Stimulated activated CD8-positive, alpha-beta memory T cell treated with anti-CD3 and anti-CD28 coated beads, Interleukin-2, amount 100 ng/mL, for 1 hour (primary cell): ENCODE measurements at places on chromosomes 2 and 18.

DNA sequence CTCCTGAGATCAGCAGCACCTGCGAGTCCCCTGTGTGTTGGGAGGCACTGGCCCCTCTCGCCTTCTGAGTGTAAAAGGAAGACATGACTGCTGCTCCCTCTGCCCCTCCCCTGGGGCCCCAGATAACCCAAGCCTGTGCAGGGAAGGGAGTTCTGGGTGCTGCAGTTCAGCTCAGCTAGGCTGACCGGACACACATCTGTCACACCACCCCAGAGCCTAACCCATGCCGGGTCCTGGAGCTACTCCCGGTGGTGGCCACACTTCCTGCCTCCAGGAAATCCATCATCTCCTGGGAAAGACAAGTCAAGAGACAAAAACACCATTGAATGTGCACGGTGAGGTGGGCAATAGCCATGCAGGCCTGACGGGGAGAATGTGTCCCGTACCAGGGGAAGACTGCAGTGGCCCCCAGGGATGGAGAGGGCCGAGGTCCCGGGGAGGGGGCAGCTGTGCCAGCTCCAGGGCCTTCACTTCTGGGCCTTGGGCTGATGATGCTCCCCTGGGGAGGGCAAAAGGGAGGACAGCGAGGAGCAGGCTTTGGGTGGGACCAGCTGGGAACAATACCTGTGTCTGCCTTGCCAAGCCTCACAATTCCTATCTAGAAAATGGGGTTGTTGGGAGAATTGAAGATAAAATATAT is 210.6 kb downstream of the TFCP2L1 start:
- no peak for DNase-seq

- no peak for DNase-seq
These were observed 50.7 kb upstream of the ACAA2 start for GRCh38 chr18:49863769-49864621.

DNA sequence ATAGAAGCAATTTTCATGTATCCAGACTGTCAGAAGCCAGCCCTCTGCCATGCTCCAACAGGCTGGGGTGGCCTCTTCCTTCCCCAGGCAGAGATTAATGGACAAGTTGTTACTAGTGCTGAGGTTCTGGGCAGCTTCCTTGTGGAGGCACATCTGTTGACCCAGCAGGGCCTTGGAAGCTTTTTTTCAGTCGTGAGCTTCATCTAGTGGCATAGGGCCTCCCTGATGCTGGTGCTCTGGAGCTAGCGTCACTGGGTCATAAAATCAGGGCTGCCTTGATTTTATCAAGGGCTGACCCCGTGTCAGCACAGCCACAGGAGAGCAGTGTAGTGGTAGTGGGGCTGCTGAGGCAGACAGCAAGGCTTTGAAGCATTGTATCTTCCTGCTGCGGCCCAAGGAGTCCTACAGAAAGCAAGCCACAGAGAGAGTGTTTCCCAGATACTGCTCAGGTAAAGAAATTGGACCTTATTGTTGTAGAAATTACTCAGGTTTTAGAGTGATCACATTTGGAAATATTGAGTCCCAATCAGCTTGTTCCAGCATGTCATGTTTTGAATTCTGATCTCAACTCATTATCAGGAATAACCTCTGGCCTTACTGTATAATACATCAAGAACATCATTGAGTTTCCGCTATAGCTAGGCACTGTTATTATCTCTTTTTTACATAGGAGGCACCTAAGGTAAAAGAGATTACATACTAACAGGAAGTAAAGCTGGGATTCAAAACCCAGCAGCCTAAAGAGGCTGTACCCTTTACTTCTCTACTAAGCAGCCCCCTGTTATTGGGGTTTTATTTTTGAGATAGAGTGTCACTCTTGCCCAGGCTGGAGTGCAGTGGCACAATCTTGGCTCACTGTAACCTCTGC is 92.3 kb upstream of the ALPP start:
- no peak for DNase-seq

- DNase-seq = no peak
These were observed 39.3 kb downstream of the TRABD2A start for GRCh38 chr2:84841577-84841976.

GRCh38 chr2:3413697-3414096 is 34.2 kb downstream of the TRAPPC12 start:
- DNase-seq = no peak

DNA sequence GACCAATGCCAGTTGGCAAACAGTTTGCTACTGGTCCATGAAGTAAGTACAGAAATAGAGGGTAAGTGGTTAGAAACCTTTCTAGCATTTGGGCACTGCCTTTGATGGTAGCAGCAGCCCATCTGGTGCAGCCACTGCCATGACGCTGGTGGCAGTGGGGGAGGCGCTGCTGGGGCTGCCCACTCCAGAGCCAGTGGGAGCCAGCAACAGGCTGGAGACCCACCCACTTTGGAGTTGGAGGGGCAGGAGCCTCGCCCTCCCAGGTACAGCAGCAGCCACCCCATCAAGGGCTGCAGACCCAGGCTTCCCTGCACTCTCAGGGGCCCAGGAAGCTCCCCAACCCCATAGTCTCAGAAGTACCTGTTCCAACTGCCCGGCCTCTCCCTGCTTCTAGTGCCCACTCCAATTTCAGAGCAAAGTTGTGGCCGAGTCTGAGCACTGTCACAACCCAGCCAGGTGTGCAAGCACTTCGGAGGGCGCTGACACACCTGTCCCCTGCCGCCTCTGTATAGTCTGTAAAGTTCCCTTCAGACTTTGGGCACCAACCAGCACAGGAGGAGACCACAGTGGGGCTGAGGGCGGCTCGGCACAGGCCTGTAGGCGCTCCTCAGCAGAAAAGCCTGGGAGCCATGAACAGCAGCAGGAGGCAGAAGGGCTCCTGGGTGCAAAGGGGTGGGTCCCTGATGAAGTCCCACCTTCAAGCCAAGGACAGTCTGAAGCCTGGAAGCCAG is 125.6 kb upstream of the CCDC150 start:
- DNase-seq = no peak

GRCh38 chr2:54254180-54254579 is 1.8 kb downstream of the TSPYL6 start:
- no peak for DNase-seq

DNA sequence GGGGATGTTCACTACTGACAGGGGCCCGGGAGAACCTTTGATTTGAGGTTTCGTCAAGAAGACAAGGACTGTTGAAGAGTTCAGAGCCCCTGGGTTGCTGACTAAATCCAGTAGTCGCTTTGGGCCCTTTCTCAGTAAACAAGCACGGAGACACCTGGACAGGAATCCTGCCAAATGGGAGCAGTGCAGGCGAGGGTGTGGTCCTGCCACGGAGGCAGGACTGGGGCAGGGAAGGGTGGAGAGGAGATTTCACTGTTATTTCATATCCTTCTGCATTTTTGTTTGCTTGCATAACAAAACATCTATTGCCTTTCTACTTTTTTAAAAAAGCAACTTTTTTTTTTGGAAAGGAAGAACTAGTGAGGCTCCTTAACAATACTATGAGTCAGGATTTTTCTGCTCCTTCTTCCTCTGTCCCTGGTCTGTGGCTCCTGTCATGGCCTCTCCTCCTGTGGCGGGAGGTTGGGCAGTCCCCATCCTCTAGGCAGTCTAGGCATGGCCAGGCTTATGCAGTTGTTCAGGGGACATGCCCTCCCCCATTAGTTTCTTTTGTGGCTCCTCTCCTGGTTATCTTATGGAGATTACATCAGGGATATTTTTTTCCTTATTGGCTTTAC is 57.7 kb downstream of the ARHGEF4 start:
- DNase-seq = no peak

DNA sequence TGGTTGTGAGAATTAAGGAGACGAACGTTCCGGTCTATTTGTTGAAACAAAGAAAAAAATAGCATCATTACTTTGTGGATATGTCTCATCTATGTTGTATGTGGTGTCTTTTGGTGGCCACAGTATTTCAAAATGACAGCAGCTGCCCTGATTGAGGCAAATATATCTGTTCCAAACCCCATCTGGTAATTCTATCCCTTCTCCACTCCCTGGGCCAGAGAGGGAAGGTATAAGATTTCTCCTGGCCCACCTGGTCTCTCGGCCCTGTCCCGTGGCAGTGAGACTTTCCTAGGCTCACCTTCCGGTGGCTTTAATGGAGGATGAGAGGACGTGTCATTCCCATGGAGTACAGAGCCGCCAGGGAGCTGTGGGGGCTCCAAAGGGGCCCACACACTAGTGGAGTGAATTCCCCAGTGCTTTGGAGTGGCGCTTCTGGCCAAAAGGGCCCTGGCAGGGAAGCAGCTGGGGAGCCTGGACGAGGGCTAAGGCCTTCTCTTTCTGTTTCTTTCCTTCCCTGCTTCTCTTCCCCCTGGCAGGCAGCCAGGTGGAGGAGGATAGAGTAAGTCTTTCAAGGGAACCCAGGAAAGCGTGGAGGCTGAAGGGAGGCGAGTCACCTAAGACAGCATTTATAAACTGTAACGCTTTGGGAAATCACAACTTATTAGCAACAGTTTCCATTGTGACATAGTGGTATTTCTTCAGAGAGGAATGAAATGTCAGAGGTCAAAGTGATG is 5.6 kb downstream of the FOSL2 start:
- no peak for DNase-seq

DNA sequence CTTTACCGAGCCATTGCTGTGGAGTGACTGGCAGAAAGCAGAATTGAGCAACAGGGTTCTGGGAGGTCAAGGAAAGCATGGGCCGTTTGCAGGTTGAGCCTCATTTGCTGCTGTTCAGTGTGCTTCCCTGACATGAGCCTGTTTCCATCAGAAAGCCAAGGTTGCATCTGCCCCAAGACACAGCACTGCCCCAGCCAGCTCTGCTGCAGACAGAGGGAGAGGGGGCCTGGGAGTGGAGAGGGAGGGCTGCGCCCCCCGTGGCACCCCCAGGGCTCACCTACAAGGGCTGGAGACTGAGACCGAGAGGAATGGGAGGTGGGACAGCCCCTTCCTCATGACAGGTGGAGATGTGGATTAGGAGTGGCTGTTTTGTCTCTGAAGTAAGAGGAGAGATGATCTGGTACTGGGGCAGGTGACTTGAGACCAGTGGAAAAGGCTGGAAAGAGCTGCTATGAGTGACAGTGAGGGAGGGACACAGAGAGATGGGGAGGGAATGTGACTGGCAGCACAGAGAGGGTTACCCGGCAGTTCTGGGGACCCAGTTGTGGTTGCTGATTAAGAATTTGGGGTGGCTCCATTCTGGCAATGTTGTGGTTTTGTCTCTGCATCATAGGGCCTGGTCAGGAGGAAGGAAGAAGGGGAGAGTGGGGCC is 218.0 kb downstream of the DYSF start:
- no peak for DNase-seq

DNA sequence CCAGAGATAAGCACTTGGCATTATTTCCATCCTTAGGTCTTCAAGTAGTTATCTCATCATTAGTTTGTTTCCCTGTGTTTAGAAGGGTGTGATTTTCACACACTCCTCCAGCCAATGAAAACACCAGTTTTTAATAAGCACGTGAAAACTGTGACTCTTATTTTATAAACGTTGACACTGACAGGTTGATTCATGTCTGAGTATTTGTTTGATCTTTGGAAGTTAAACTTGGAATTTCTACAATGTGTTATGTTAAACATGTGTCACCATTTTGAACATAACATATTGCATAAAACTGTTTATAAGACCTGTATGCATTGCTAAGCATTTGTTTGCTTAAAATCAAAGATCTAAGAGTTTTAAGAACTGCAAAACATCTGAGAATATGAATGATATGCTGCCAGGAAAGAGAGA is 27.6 kb downstream of the SLC40A1 start:
- DNase-seq = no peak

DNA sequence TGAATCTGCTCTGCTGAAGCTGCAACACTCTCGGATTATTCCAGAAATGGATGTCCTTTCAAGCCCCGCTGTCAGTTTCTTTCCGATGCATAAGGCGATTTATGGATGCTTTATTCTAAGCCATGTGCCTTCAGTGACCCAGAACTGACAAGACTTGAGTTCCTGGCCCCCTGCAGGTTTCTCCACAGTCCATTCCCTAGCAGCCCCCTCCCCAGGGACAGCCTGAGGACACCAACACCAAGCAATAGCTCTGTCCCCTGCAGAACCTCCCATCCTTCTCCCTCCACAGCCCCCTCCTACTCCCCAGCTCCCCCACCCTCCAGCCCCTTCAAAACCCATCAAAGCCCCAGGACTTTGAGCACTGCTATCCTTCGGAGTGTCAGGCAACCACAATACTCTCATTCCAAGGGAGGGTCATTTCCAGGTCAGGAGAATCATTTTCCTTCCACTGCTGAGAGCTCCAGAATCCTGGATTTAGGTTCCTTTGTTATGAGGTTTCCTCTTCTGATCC is 24.6 kb upstream of the SPP2 start:
- no peak for DNase-seq

DNA sequence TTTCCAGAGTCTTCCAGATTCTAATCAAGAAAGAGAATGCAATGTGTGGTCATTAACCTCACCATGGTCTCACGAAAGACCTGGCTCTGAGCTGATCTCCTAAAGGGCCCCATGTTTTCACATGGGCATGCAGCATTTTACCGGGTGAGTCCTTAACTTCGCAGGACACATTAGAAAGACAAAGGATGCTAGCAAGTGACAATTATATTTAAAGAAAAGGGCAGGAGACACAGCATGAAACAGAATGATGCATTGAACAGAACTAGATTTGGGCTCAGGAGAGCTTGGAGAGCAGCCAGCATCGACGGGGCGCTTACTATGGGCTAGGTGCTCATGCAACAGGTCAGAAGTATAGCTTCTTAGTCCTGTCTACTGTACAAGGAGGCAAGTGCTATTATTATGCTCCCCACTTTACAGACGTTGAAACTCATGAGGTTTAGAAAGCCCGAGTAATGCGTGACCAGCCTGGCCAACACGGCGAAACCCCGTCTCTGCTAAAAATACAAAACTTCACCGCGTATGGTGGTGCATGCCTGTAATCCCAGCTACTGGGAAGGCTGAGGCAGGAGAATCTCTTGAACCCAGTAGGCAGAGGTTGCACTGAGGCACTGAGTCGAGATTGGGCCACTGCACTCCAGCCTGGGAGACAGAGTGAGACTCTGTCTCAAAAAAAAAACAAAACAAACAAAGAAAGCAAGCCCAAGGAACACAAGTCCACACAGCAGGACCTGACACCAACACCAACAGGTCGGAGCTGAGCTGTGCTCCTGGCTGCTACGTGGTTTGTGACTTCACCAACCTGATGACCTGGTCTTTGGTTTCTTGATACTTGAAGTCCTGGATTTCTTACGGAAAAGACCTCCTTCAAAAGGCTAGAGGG is 16.1 kb downstream of the MBP start:
- DNase-seq = no peak

GRCh38 chr18:66193938-66194337 is 410.0 kb downstream of the CDH19 start:
- no peak for DNase-seq

- no peak for DNase-seq
These were observed 199.7 kb downstream of the PTPRM start for GRCh38 chr18:7766817-7767216.

GRCh38 chr2:64568836-64569235 is 44.7 kb downstream of the AFTPH start:
- DNase-seq = no peak

DNA sequence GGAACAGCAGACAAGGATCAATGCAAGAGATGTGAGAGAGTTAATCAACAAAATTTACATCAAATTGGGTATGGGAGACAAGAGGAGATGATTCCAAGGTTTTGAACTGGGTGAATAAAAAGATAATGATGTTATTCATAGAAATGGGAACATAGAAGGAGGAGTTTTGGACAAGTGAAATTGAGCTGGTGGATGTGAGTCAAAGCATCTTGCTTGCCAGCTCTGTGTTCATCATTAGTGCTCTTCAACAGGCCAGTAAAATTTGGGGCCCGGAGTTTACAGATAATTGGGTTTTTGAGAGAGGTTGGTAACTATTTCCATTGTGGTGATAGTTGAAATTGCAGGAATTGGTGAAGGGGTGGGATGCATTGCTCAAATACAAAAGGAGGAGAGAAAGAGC is 69.9 kb upstream of the CAVIN2 start:
- DNase-seq = no peak
